ENCODE measurements at places on chromosomes 3 and 15.

DNA sequence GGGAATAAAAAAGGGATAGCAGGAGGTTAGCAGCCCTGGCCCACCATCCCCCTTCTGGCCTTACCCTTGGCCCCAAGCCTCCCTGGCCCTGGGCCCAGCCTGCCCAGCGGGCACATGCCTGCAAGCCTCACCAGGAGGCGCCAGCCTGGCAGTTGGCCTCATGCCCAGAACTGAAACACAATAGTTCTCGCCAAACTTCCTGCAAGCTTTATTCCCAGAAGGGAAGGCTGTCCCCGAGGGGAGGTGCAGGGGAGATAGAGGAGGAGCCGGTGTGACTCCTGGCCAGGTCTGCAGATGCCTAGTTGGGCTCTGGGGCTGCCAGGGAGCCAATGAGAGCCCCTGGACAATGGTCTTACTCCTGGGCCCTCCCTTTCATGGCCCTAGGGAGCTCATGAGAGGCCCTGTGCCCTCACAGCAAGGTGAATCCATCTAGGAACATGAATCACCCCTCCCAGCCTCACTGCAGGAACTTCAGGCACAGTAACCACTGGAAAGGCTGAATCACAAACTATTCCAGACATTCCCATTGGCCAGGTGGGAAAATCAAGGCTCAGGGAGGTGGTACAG is 4.0 kb downstream of the CCDC33 start:
- no peaks in the 10 kb centered on the region for H3K27me3 ChIP-seq
- no peak overlapping the region for H3K4me3 ChIP-seq
- no peaks in the 10 kb centered on the region for H3K36me3 ChIP-seq
- peaks cover 32% of the 10 kb centered on the region for H3K4me1 ChIP-seq

- DNase-seq: peak; percentile 19
- no peak overlapping the region for H3K4me3 ChIP-seq
- H3K27ac ChIP-seq: no peak overlapping the region
- H3K36me3 ChIP-seq: no peaks in the 10 kb centered on the region
- H3K4me1 ChIP-seq: no peaks in the 10 kb centered on the region
Observed at GRCh38 chr3:138284957-138285477, 44.6 kb downstream of the NME9 start.

DNA sequence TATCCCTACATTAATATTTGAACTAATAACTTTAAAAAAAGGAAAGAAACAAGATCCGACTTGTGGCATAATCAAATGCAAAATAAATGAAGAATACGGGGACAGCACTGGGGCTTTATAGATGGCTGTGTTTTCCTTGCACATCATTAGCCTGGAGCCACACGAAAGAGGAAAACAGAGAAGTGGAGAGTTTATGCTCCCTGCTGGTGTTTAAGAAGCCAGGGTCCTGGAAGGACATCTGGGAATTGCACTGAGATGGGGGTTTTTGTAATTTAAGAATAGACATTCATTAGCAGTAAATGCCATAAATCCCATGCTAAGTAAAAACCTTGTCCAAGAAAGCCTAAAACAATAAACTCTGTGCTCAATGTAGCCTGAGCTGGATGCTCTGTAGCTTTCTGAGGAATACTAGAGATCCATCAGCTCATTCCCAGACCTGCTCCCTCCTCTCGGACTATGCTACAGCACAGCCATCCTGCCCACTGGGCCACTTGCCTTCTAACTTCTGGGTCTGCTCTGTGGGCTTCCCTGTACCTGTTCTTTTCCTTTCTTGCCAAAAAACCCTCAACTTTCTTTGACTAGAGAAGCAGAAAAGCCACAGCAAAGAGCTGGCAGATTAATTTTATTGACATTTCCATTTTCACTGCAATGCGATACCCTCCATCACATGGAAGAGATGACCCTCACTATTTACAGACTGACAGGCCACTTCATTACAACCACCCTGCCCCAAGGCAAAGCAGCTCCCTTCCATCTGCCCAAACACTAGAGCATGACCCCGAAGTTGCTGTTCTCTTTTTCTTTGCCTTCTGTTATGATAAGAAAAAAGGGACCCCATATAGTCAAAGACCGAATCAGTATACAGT is 62.3 kb downstream of the MEIS2 start:
- peaks cover 5% of the 10 kb centered on the region for H3K4me1 ChIP-seq
- DNase-seq: no peak
- no peaks in the 10 kb centered on the region for H3K27me3 ChIP-seq
- H3K27ac ChIP-seq: no peak overlapping the region
- H3K36me3 ChIP-seq: no peaks in the 10 kb centered on the region

DNA sequence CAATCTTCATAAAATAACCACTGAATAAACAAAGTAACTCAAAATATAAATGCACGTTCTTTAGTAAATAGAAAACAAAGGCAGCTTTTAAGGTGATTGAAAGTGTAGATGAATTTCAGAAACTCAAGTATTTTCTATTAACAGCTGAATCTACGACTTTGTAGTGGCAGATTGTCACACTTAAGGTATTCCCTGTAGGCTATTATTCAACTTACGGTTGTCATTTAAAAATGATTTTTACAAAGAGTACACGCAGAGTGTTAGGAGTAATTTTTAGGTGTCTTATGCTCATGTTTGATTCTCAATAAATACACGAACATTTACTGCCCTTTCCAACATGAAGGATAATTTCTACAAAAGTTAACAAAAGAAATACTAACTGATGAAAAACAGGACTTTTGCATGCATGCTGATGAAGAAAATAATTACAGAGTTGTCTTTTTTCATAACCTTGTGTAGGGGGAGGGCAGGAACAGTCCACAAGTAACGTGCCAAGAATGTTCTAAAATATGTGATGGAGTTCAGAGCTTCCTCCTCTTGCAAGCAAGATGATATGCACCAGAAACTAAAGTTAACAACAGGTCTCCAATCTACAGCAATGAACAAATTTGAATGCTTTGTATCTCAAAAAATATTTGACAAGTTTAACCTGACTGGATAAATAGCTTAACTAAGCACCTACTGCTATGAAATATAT is 16.7 kb downstream of the DCBLD2 start:
- H3K27me3 ChIP-seq: no peaks in the 10 kb centered on the region
- no peak for DNase-seq
- no peaks in the 10 kb centered on the region for H3K36me3 ChIP-seq
- peaks cover 5% of the 10 kb centered on the region for H3K4me1 ChIP-seq
- H3K4me3 ChIP-seq: no peak overlapping the region

DNA sequence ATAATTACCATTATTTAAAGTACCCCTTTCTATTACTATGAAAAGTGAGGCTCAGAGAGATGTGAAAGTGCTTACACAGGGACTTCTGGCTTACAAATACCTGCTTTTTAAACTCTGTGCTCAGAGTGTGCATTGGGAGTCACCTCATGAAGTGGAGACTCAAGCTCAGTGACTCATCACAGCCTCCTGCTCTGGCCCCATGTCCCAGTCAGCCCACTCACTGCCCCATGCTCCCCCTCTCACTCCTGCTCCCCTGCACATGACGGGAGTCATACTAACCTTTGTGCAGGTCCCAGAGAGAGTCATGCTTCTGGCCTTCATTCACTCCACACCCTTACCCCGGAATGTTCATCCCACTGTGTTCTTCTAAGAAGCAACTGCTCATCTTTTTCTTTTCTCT is 20.2 kb downstream of the CCR1 start:
- H3K4me1 ChIP-seq: no peaks in the 10 kb centered on the region
- H3K27me3 ChIP-seq: no peaks in the 10 kb centered on the region
- H3K27ac ChIP-seq: no peak overlapping the region
- H3K36me3 ChIP-seq: no peaks in the 10 kb centered on the region

GRCh38 chr3:170735821-170736220 is 134.2 kb downstream of the RPL22L1 start:
- no peak for DNase-seq
- H3K27me3 ChIP-seq: no peaks in the 10 kb centered on the region
- H3K4me1 ChIP-seq: peaks cover 7% of the 10 kb centered on the region

- no peak overlapping the region for H3K4me3 ChIP-seq
- no peaks in the 10 kb centered on the region for H3K36me3 ChIP-seq
- H3K4me1 ChIP-seq: no peaks in the 10 kb centered on the region
- no peak overlapping the region for H3K27ac ChIP-seq
- H3K27me3 ChIP-seq: no peaks in the 10 kb centered on the region
- no peak for DNase-seq
Observed at GRCh38 chr15:39156646-39157250, 424.1 kb upstream of the THBS1 start.

- no peak for DNase-seq
- no peaks in the 10 kb centered on the region for H3K27me3 ChIP-seq
- no peak overlapping the region for H3K27ac ChIP-seq
- no peak overlapping the region for H3K4me3 ChIP-seq
- no peaks in the 10 kb centered on the region for H3K36me3 ChIP-seq
- H3K4me1 ChIP-seq: no peaks in the 10 kb centered on the region
Observed at GRCh38 chr3:144031938-144032337, 60.3 kb downstream of the DIPK2A start.

DNA sequence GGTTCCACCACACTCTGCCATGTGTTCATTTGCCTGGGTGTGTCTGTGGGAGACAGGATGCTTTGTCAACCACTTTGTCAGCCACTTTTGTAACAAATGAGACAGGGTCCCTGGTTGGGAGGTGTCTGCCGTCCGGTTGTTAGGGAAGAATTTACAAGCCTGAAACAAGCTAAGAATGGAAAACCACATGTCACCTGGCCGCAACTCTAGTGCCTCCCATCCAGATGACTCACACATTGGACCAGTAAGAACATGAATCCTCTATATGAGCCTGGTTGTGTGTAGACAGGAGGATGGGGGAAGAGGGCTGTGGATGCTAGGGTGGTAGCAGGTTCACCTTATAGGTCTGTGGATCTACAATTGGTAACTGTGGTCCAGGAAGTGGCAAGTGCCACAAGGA is 335.3 kb downstream of the CLSTN2 start:
- no peak overlapping the region for H3K4me3 ChIP-seq
- DNase-seq: no peak
- H3K27me3 ChIP-seq: no peaks in the 10 kb centered on the region
- H3K27ac ChIP-seq: no peak overlapping the region
- no peaks in the 10 kb centered on the region for H3K4me1 ChIP-seq
- no peaks in the 10 kb centered on the region for H3K36me3 ChIP-seq

DNA sequence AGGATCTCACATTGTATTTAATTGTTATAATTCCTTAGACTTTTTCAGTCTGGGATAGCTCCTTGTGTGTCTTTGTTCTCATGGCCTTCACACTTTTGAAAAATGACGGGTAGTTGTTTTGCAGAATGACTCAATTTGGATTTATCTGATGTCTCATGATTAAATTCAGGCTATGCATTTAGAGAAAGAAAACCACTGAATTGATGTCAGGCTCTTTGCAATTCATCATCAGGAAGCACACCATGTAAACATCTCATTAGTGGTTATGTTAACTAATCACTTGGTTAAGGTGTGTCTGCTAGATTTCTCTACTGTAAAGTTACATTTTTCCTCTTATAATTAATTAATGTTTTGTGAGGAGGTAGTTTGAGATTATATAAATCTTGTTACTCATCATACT is 8.0 kb upstream of the SLC22A13 start:
- H3K27me3 ChIP-seq: no peaks in the 10 kb centered on the region
- no peak overlapping the region for H3K4me3 ChIP-seq
- peaks cover 2% of the 10 kb centered on the region for H3K36me3 ChIP-seq
- no peak for DNase-seq
- no peak overlapping the region for H3K27ac ChIP-seq

- H3K27me3 ChIP-seq: no peaks in the 10 kb centered on the region
- no peak for DNase-seq
- H3K4me1 ChIP-seq: no peaks in the 10 kb centered on the region
- no peak overlapping the region for H3K4me3 ChIP-seq
Observed at GRCh38 chr3:127949446-127950055, 34.5 kb downstream of the KBTBD12 start.

GRCh38 chr3:4999531-5000184 is 20.4 kb downstream of the BHLHE40 start:
- H3K27me3 ChIP-seq: no peaks in the 10 kb centered on the region
- no peaks in the 10 kb centered on the region for H3K36me3 ChIP-seq
- H3K4me1 ChIP-seq: peaks cover 28% of the 10 kb centered on the region
- peak; percentile 61 for DNase-seq
- no peak overlapping the region for H3K4me3 ChIP-seq

- no peak overlapping the region for H3K27ac ChIP-seq
- no peaks in the 10 kb centered on the region for H3K27me3 ChIP-seq
- no peak overlapping the region for H3K4me3 ChIP-seq
- DNase-seq: no peak
- no peaks in the 10 kb centered on the region for H3K4me1 ChIP-seq
- H3K36me3 ChIP-seq: no peaks in the 10 kb centered on the region
Observed at GRCh38 chr3:101996832-101997231, 147.5 kb downstream of the NFKBIZ start.

- no peaks in the 10 kb centered on the region for H3K27me3 ChIP-seq
- H3K27ac ChIP-seq: no peak overlapping the region
- H3K4me1 ChIP-seq: no peaks in the 10 kb centered on the region
- H3K4me3 ChIP-seq: no peak overlapping the region
- no peak for DNase-seq
Observed at GRCh38 chr3:71189480-71189879, 394.0 kb downstream of the FOXP1 start.

- no peak overlapping the region for H3K4me3 ChIP-seq
- no peak overlapping the region for H3K27ac ChIP-seq
- no peaks in the 10 kb centered on the region for H3K36me3 ChIP-seq
- H3K27me3 ChIP-seq: no peaks in the 10 kb centered on the region
- no peak for DNase-seq
- no peaks in the 10 kb centered on the region for H3K4me1 ChIP-seq
Observed at GRCh38 chr15:43232289-43232874, 11.6 kb upstream of the EPB42 start.

- H3K36me3 ChIP-seq: no peaks in the 10 kb centered on the region
- no peaks in the 10 kb centered on the region for H3K4me1 ChIP-seq
- no peak for DNase-seq
- H3K4me3 ChIP-seq: no peak overlapping the region
- H3K27ac ChIP-seq: no peak overlapping the region
- no peaks in the 10 kb centered on the region for H3K27me3 ChIP-seq
Observed at GRCh38 chr15:47496343-47497185, 220.7 kb upstream of the SEMA6D start.

DNA sequence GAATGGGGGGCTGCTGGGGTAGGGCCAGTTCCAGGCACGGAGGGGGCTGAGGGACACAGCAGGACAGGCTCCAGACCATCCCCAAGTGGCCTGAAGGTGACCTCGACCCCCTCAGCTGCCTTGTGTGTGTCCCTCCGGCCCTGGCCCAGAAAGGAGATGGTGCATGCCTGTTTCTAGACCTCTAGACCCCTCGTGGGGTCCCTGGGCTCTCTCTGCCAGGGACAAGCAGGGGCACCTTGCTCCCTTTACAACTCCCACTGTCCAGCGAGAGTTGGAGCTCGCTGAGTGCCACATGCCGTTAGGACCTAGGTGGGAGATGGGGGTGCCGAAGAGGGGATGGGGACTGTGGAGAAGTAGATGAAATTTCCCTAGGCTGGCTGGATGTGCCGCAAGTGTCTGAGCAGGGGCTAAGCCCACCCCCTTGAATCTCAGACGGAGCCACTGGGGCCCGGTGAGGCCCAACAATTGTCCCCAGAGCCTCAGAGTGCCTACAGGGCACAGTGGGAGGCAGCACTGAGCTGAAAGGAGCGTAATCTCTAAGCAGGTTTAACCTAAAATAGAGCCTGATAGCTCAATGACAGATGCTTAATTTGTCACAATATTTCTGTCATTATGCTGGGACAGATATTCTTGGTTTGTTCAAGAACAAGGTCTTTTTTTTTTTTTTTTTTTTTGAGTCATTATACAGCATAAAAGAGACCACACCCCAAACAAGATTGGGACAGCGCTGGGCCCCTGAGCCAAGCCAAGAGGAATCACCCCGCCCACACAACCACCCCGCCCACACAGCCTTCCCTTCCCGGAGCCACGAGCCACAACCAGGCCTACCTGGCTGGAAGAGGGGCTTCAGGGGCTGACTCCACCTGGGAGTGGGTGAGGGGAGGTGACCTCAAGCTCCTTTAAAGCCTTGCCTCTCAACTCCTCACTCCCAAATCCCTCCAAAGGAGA is 23.6 kb upstream of the KLF13 start:
- H3K4me1 ChIP-seq: peaks cover 9% of the 10 kb centered on the region
- peak; percentile 59 for DNase-seq
- H3K27ac ChIP-seq: no peak overlapping the region
- no peaks in the 10 kb centered on the region for H3K27me3 ChIP-seq
- H3K36me3 ChIP-seq: no peaks in the 10 kb centered on the region

All from mesendoderm (in vitro differentiated cells).